Brain pericyte (primary cell): ENCODE measurements at places on chromosomes 6 and 20.

DNA sequence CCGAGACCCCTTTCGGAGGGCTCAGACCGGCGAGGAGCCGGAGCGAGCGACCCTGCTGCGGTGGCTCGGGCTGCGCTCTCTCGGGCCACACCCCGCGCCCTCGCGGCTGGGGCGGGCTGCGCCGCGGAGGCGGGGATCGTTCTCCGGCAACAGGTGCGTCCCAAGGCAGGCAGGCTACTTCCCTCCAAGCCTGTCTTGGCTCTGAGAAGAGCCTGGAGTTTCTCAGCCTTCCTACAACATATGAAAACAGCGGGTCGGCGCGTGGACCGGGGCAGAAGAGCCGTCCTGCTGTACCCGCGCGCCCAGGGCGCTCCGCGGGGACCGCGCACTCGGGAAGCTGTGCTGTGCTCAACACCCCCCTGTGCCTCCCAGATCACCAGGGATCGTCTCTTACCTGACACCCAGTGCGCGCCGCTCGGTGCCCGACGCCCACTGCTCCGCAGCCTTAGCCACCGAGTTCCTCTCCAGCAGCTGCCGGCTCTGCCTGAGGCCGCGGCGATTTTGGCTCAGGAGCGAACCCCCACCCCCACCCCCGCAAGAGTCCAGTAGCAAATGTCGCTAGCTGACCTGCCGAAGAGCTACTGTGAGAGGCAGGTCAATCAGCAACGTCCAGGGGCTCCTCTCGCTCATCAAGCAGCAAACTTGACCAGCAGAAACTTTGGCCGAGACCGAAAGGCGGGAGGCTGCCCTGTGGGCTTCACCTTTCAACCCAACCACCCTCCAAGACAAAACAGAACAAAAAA, 3.7 kb upstream of the OLIG3 start:
- DNase-seq: no peak

DNA sequence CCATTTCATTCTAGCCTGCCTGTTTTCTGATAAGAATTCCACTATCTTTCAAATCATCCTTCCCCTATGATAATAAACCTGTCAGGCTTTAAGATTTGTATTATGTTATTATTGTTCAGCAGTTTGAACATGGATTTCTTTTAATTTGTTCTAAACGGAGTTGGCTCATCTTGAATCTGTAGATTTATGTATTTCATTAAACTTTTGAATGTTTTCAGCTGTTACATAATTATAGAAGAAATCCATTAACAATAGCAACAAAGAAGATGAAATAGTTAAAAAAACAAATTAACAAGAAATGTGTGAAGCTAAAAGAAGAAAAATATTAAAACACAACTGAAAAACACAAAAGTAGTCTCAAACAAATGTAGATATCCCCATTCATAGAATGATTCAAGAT, 223.7 kb upstream of the RUNX2 start:
- no peak for DNase-seq

- DNase-seq: no peak
Observed at GRCh38 chr6:12408752-12409151, 118.6 kb downstream of the EDN1 start.

GRCh38 chr6:67358241-67358640, 1276.8 kb upstream of the ADGRB3 start:
- DNase-seq: no peak

DNA sequence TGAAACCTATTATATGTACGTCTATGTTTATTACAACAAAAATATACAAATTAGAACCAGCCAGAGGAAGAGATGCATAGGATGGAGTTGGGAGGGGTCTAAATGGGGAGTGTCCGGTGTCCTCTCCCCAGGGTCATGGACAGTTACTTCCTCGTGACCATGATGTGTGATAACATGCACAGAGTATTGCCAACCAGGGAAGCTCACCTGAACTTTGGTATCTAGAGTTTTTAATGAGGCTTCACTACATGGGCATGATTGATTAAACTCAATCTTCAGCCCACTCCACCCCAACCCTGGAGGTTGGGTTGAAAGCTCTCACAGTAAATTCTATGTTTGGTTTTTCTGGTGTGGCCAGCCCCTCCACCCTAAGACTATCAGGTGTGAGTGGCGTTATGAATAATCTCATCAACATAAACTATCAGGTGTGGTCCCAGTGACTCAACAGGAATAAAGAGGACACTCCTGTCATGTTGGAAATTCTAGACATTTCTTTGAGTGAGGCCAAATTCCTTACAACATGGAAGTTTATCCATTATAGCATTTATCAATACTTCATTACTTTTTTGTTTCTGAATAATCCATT, 36.4 kb upstream of the FKBP1A start:
- no peak for DNase-seq

DNA sequence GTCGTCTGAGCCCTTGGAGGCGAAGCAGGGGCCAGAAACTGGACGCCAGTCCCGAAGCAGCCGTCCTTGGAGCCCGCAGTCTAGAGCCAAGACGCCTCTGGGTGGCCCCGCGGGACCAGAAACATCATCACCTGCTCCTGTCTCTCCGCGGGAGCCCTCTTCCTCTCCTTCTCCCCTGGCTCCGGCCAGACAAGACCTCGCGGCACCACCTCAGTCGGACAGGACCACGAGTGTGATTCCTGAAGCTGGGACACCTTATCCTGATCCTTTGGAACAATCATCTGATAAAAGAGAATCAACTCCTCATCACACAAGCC, 416 bp downstream of the RSPH4A start:
- no peak for DNase-seq

- no peak for DNase-seq
Observed at GRCh38 chr6:14430218-14430617, 312.6 kb downstream of the CD83 start.

GRCh38 chr6:159122453-159122852, 46.7 kb upstream of the FNDC1 start:
- no peak for DNase-seq

- no peak for DNase-seq
Observed at GRCh38 chr6:19812512-19813119, 24.6 kb upstream of the ID4 start.

DNA sequence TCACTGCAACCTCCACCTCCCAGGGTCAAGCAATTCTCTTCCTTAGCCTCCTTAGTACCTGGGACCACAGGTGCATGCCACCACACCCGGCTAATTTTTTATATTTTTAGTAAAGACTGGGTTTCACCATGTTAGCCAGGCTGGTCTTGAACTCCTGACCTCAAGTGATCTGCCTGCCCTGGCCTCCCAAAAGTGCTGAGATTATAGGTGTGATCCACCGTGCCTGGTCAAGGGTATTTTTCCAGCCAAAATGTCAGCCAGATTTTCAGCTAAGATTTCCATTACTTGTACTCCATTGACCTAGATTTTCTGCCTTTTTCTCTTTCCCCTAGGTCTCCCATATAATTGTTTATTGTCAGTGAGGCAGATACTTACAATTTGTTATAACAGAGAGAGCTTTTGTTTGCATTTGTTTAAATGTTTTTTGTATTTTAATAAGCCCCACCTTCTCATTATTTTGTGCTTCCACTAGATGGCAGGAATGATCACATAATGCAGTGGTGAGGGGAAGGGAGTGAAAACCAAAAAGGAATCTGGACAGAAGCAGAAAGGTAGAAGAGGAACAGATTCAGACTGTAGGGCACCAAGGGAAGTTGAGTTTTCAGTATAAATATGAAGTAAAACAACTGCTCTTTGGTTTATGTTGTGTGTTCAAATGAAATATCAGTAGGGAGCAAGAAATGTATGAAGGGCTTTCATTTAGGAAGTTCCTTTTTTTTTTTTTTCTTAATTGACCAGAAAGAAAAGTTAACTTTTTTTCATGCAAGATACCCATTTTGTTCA, 29.7 kb downstream of the RPF2 start:
- DNase-seq: no peak

- DNase-seq: no peak
Observed at GRCh38 chr6:4399656-4400055, 264.3 kb upstream of the ECI2 start.

- DNase-seq: peak; percentile 22
Observed at GRCh38 chr6:169725125-169726048, 1.1 kb upstream of the PHF10 start.

DNA sequence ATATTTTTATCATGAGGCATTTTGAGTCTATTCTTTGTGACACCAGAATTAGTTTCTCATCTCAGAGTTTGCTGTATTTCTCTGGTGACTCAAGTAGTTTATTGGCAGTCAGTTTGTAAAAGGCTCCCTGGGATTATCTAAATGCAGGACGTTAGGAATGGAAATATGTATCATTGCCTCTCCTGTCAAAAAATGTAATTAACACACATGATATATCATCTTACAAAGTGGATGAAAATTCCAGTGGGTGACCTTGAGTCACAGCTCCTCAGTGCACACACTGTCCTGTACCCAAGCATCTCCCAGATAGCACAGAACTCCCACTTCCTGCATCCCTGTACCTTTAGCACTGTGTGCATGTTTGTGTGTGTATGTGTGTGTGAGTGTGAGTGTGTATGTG, 258.6 kb downstream of the LAMA2 start:
- no peak for DNase-seq

GRCh38 chr6:118299457-118299856, 248.6 kb upstream of the PLN start:
- DNase-seq: no peak

DNA sequence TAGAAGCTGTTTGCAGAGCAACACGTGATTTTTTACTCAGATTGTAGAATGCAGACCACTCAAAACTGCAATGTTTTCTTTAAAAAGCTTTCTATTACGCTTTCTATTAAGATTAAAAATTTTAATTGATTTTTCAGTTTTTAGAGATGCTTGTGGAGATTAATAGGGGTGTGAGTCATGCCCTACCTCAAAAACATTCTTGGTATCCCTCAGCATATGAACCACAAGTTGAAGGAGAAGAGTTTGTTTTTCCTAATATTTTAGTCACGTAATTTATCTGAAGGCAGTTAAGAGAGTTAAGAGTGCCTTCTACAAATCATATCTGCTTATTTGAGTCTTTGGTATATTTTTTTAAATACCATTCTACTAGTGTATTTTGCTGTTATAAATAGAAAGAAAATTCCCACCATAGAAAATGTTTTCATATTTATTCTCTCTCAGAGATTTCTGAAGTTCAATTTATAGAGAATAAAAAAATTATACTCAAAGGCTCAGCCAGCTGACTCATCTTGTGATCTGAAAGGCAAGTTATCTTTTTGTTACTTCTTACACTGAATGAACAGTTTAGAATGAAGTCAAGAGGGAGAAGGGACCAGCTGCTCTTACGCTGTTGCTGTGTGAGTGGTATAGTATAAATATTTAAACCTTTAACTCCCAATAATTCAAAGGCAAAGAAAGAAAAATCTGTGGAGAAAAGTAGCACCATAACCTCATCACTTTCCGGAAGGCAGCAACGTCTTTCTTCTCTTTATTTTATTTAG, 7.6 kb downstream of the RIPOR2 start:
- no peak for DNase-seq

GRCh38 chr6:7050872-7051779, 56.6 kb upstream of the RREB1 start:
- no peak for DNase-seq

DNA sequence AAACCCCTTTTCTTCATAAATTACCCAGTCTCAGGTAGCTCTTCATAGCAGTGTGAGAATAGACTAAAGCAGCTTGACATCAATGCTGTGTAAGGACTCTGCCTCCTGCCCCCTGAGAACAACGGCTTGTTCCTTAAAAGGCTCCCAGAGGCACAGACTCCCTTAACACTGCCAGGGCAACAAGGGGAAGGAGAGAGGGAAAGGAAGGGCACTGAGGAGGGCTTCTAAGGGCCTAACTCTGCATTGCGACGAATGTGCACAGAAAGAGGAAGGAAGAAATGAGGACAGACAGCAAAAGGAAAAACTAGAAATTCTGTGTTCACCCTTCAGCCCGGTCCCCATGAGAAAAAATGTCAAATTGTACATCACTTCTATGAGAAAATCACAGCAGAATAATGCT, 74.0 kb downstream of the AGPAT4 start:
- DNase-seq: no peak

GRCh38 chr6:133952815-133953633, at the start of gene TBPL1:
TSS of gene TBPL1 (plus strand) at chr6:133953224. CDS start at chr6:133980126, 26,902 bp downstream.
- DNase-seq: peak; percentile 89

- no peak for DNase-seq
Observed at GRCh38 chr20:56629464-56630085, 469 bp downstream of the TFAP2C start.

GRCh38 chr6:69775941-69776340, 20.9 kb downstream of the LMBRD1 start:
- no peak for DNase-seq

DNA sequence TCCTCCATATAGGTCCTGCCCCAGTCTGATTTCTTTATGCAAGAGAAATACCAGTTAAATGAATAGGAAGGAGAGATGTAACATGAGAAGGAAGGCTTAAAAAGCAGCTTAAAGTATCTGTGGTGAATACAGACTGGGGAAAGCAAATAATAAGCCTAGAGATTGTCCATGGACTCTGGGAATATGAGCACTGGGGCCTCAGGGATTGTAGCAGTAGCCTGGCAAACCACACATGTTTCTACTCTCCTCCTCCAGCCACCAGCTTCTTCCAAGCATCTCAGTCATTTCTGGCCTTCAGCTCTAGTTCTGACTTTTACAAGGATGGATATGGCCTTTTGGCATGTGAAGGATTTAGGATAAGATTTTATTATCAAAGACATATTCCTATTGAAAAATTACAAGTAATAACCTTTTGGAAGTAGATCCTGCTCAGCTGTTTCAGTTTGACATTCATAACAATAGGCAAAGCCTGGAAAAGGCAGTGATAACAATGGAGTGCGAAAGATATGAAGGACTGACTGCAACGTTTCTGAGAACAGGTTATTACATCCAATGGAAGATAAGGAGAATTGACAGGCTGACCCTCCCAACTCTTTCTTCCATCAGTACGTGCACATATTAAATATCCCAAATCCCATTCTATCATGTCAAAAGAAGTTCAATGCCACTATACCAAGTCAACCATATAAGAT, 41.6 kb downstream of the CYP39A1 start:
- no peak for DNase-seq

GRCh38 chr20:44135417-44136204, 51.4 kb downstream of the JPH2 start:
- no peak for DNase-seq

DNA sequence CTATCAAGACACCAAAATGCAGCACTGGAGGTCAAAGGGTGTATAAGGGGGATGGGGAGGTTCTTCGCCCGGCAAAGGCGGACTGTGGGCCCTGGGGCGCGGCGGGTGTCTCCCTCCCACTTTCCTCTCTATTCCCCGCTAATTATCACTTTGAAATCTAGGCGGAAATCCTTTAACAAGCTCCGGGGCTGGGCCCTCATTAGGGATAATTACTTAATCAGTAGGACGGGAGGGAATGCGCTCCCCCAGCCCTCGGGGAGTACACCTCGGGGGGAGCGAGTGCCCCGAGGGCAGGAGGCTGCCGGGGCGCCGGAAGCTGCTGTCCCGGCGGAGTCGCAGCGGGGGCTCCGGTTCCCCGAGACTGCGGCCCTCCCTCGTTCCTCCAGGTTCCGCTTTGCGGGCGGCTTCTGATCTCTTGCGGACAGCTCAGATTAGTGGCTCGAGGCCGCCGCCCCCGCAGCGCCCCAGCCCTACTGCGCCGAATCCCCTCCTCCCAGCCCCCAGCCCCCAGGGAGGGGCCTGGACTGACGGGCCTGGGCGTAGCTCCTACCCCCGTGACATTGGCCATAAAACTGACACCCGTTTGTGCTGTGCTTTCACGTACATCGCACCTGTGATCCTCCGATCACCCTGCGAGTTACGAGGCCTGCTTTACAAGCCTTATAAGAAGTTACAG, 14.7 kb downstream of the MUCL3 start:
- DNase-seq: no peak
